ENCODE measurements at places on chromosomes 6 and 20.

DNA sequence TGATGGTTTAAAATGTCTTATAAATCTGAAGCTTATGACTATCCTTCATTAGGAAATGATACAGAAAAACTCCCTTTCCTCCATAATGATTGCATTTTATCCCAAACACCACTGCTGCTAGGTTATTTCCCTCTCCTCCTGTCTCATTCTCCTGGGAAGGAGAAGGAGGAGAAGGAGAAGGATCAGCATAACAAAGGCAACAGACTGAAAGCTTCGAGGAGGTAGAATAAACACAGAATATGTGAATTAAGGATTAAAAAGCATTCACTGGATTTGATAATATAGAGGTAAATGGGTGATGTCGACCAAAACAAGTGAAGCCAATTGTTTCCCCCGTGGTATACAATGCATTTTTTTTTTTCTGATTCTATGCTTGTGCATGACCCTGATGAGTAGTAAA lies 82.0 kb downstream of the WASF1 start:
- no peak for DNase-seq

GRCh38 chr6:113304116-113304515 lies 553.0 kb upstream of the MARCKS start:
- DNase-seq = no peak

- DNase-seq = no peak
Observed at GRCh38 chr6:112033791-112034615, 19.9 kb upstream of the CCN6 start.

DNA sequence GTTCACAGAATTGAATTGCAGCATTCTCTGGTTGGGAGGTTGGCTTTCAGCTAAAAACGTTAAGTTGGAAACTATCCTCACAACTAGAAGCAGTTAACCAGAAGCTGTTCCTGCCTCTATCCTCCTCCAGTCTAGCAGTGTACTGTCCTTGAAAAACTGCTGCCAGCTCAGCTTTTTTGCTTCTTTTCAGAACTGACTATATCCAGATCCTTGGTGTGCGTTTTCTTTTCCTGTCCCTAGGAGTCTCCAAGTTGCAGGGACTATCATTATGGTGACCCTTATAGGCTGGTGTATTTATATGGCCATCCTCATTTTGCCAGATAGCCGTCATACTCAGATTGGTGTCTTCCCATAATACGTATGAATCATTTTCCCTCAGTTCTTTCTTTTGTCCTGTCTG lies 5.5 kb downstream of the ITCH start:
- DNase-seq = no peak

GRCh38 chr6:81683912-81684311 lies 68.6 kb downstream of the TENT5A start:
- no peak for DNase-seq

GRCh38 chr6:106618324-106618723 lies 11.0 kb downstream of the RTN4IP1 start:
- DNase-seq = no peak

- no peak for DNase-seq
Observed at GRCh38 chr6:154960854-154961530, 34.1 kb upstream of the TIAM2 start.

DNA sequence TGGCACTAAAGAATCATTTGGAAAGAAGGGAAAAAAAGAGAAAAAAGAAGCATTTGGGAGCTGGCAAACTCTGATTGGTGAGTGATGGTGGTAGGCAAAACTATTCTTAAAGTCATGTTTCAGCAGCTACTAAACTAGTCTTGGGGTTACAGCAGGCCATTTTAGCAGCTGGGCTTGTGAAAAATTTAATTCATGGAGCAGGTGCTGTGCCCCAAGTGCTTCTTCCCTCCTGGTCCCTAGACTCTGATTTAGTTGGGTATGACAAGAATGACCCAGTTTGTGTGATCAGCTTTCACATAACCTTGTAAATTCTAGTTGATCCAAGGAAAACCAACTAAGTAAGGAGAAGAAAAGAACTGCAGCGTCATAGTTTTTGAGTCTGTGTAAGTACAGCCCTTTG lies 1.1 kb upstream of the ASIP start:
- no peak for DNase-seq

DNA sequence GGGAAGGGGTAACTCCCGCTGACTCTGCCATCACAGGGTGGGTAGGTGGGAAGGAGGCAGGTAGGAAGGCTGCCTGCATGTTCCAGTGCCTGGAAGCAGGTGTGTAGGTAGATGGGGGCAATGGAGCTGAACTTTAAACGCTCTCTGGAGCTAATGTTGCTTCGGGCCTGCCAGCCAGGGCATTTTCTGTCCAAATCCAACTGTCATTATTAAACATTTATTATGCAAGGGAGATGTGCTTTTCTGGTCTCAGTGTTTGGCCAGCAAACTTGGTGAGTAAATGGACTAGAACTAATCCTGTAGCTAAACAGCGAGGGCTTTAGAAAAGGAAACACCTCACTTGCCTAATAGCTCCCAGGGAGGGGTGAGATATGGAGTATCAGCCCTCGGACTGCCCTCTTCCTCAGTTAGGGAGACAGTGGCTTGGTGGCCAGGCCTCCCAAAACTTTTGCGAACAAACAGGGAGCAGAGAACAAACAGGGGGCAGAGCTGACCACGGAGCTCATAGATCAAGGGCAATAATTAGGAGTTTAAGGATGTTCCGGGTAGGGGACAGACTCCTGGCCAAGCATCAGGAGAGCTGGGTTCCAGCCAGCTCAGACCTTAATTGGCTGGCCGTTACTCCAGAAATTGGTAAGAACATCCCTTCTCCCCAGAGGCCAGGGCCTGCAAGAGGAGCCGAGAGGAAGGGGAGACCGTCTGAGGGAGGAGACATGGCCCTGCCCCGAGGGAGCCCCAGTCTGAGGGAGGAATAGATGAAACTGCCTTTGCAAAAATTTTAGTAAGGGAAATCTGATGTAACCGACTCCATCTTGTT lies 131.1 kb downstream of the VEGFA start:
- DNase-seq = no peak

DNA sequence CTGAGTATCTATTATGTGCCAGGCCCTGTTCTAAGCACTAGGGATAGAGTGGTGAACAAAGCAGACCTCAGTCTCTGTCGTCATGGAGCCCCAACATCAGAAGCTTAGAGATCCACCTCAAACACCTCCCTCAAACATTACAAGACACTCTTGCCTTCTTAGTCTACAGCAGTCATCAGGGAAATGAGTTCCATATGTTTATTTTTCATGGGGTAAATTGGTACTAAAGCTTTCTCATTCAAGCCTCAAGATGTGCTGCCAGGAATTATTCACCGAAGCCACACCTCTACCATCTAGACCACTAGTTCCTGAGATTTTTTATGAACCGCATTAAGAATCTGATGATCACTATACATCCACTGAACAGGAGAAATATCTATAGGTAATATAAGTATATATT lies 59.0 kb upstream of the TFB1M start:
- no peak for DNase-seq

- DNase-seq = no peak
Observed at GRCh38 chr6:1170794-1171193, 141.1 kb upstream of the FOXQ1 start.

DNA sequence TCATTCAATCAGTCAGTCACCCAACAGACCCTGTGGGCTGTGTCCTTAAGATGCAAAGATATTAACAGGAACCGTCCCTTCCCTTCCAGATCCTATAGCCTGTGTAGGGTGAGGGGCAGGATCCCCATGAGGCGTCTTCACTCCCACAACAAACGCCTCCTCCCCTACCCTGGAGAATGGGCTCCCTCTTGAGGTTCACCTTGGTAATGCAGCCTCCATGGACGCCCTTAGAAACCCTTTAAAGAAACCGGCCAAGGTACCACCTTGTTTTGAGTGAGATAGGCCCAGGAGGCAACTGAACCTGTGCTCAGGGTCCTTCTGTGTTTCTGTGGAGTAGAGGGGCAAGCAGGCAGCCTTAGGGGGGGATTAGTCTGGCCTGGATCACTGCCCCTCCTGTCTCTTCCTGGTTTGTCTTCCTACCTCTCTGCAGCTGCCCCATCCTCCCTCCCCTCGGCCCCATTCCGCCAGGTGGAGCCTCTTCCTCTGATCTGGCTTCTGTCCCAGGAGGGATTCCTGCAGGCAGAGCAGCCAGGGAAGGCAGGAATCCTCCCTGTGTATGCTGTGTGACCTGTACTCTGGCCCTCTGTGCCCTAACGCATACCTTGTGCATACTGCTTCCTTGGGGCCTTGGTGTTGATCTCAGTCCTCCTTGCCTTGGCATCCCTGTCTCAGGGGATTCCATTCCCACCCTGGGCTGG lies 6.6 kb upstream of the GUCA1A start:
- no peak for DNase-seq

DNA sequence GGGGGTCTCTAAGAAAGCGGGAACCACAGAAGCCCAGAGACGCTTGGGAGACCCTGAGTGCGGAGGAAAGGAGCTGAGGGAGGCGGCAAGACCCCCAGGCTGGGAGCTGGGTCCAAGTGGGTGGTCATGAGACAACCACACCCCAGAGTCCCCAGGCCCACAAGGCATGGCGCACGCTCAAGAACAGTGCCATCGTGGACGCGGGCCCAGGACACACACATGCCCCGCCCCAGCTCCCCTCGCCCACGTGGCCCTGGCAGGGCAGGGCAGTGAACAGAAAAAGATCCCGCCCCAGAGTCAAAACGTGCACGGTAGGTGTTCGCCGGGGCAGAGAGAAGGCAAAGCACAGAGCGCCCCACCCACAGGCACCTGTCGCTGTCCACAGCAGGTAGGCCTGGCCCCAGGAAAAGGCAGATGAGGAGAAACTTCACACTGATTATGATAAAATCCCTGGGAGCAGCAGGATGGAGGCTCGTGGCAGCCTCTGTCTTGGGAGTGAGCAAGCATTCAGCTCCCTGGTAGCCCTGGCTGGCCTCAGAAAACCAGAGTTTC lies 50.0 kb downstream of the BPIFB1 start:
- no peak for DNase-seq

- no peak for DNase-seq
Observed at GRCh38 chr6:145814035-145814500, 527 bp downstream of the FBXO30 start.

- no peak for DNase-seq
Observed at GRCh38 chr6:156395276-156395675, 381.9 kb upstream of the ARID1B start.

DNA sequence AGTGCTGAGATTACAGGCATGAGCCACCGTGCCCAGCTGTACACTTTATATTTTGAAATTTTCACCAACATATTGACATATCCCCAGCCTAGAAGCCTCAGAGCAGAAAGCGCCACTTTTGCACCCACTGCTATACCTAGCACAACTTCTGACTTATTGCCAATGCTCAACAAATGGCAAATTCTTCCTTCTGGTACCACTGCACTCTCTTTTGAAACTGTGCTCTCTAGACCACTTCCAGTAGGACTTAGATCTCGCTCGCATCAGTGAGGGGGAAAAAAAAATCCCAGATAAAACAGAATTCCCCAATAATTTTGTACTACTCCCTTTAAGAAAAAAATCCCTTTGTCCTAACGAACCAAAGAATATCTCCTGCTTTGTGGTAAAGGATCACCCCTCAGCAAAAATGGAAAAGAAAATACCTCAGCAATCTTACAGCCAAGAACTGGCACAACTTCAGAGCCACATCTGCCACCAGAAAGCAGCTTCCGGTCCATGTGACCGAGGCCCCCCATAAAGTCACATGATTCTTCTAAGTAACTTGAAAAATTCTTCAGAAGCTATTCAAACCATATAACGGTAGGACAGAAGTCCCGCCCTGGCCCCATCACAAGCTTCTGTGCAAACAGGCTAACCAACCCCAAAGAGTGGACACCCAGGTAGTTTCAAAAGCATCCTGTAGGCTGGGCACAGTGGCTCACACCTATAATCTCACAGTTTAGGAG lies 18.5 kb upstream of the IL17F start:
- no peak for DNase-seq

DNA sequence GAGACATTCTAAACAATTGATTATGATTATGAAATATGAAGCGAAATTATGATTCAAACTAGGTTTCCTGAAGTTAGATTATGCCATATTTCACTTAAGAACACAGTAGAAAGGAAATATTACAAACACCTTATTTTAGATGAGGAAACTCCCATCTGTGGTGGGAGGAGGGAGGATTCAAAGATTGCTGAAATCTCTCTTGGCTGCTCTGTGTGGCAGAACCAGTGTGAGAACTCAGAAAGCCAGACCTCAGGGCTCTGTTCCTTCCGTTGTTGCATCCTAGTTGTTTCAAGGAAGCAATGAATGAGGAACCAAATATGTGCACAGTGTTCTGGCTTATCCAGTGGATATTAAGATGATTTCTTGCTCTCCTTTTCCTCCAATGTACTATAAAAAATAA lies 2.1 kb downstream of the TAAR5 start:
- DNase-seq = no peak
